NCI-H2171 treated with DMSO at 0.1 percent for 48 hours (cell line): ENCODE measurements at places on chromosomes 1 and 21.

- DNase-seq: peak; percentile 84
Observed at GRCh38 chr1:187051618-187052232, 223.0 kb downstream of the PLA2G4A start.

DNA sequence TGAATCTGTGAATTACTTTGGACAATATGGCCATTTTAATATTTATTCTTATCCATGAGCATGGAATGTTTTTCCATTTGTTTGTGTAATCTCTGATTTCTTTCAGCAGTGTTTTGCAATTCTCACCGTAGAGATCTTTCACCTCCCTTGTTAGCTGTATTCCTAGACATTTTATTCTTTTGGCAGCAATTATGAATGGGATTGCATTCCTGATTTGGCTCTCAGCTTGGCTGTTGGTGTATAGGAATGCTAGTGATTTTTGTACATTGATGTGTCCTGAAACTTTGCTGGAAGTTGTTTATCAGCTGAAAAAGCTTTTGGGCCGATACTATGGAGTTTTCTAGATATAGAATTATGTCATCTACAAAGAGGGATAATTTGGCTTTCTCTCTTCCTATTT is 44.2 kb upstream of the NEGR1 start:
- no peak for DNase-seq

- DNase-seq: no peak
Observed at GRCh38 chr1:47725511-47725991, 271.6 kb downstream of the TRABD2B start.

DNA sequence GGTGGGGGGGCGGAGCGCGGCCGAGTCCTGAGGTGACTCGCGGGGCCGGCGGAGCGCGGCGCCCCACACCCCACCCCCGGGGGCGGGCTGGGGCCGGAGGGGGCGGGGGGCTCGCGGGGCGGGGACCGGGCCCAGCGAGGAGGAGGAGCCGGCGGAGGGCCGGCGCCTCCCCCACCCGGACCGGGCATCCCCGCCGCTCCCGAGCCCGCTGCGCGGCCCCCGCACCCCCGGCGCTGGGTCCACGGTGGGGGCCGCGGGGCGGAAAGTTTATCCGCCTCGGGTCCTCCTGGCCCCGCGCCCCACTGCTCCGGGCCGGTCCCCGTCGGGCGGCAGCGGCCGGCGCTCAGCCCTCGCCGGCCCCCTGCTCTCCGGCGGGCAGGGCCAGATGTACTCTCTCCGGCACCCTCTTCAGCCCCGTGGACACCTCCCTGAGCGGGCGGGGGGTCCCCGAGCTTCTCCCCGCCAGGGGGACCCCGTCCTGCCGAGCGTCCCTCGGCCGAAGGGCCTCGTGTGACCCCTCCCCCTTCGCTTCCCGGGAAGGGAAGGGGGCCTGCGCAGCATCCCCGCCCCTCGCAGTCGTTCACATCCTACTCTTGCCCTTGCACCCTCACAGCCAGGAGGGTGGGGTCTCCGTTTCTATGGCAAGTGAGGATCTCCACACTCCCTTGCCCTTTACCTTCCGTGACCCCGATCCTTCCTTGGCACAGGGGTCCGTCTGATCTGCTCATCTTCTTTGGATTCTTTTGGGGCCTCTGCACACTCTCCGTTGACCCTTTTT is 663 bp downstream of the CAMTA1 start:
- no peak for DNase-seq

DNA sequence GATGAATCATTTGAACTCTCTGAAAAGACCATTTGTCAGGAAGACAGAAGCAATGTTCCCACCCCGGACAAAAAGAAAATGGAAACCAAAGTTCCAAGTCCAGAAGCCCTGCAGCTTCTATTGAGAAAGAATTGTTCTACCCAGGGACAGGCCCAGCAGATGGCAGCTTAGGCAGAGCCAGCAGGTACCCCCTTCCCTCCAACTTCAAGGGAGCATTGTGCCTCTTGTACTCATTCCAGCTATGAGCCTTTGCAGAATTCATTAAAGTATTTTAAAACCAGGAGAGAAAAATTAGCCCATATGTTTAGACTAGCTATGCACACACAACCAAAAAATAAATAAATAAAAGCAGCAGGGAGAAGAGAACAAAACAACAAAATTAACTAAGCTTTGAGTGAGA is 85.2 kb upstream of the KCND3 start:
- DNase-seq: no peak

DNA sequence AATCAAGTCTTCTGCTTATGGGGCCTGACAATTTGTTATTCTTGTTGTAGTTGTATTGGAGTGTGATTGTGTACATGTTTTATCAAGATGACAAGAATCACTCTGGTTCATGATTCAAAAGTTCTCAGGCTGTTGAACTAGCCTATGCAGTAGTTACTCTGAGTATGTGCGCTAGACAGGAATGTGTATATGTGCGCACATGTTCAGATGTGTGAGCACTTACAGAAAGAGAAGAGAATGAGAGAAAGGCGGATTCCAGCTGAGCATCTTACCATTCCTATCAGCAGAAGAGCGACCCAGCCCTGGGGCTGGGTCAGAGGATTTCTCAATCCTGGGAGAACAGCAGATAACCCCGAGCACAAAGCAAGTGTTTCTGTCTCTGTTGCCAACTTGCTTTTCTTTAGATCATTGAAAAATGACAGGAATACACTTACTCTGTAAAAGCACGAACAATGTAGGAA is 110.8 kb upstream of the HOOK1 start:
- no peak for DNase-seq

DNA sequence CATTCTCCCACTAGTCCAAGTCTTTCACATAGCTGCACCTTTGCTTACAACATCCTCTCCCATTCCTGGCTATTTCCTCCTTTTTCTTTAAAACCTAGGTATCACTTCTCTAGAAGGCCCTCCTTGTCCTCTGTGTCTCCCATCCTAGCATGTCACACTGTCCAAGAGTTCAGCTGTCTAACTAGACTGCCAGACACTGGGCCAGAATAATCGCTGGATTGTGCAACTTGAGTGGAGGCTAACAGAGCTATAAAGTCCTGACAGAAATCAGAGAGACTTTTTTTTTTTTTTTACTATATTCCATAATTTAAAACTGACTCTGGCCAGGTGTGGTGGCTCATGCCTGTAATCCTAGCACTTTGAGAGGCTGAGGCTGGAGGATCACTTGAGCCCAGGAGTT is 4.2 kb upstream of the ANGPTL7 start:
- DNase-seq: no peak

- no peak for DNase-seq
Observed at GRCh38 chr1:176110203-176110602, 96.9 kb downstream of the COP1 start.

DNA sequence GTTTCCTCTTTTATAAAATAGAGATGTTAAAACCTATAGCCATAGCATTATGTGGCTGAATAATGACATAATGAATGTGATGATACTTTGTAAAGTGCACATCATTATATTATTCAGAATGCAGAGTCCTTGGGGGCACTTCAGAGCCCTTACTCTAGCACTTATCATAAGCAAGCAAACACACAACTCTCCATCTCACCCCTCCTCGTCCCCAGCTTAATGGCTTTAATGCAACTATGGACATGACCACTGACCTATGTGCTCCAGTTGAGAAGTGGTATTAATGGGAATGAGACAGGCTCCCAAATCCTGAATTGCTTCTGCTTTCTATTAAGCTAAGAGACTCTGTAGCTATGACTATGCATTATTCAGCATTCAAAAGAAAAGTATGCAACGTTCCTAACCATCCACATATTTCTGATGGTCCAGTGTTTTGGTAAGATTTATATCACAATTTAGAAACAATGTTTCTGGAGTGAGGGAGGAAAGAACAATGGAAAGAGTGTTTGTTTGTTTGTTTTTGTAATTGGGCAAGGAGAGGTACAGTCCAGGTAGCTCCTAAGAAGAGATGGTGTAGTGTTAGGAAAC is 194.0 kb upstream of the PLXNA2 start:
- DNase-seq: no peak

GRCh38 chr1:3180915-3181314 is 111.9 kb downstream of the PRDM16 start:
- DNase-seq: no peak

GRCh38 chr1:194353121-194353520 is 1166.7 kb upstream of the B3GALT2 start:
- DNase-seq: no peak

DNA sequence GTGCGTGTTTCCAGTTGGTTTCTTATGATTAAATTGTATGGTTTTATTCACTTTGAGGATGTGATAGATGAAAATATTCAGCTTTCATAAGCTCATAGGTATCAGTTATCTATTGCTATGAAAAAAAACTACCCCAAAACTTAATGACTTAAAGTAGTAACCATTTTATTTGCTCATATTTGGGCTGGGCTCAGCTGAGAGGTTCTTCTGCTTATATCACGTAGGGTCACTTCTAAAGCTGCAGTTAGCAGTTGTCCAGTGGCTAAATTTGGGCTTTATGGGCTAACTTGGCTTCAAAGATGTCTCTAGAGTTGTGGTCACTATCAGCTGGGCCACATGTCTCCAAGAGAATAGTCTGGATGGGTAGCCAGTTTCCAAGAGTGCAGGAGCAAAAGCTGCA is 206.4 kb upstream of the LYPLAL1 start:
- DNase-seq: no peak

DNA sequence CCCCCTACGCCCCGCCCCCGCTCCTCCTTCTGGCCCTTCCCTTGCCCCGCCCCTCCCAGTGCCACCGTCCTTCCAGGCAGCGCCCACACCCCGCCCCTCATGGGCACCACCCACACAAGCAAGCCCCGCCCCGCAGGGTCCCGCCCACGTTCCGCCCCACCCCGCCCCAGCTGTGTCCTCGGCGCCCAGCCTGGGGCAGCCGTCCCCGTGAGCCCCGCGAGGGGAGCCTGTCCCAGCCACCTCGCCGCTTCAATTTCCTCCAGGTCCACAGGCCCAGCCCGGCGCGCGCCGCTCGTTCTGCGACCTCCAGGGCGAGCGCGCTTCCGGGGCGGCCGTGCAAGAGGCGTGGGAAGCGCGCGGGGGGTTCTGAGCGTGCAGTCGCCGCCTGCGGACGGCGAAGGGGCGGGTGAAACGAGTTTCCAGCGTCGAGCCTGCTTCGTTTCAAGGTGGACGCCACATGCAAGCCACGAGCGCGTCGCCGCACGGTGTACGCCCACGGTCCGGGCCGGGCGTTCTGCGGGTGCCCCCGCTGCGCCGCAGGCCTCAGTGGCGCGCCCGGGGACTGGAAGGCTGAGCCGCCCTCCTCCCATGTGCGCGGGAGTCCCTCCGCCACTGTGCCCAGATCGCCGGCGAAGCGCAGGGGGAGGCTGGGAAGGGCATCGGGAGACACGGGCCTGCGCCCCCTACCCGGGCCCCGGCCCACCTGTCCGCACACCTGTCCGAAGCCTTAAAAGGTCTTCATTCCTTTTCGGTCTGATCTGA is 10.8 kb upstream of the FAAP20 start:
- DNase-seq: peak; percentile 71

- peak; percentile 53 for DNase-seq
Observed at GRCh38 chr21:37338671-37339551, 27.7 kb upstream of the DYRK1A start.

GRCh38 chr1:211753649-211754251 is 76.8 kb downstream of the LPGAT1 start:
- DNase-seq: no peak

DNA sequence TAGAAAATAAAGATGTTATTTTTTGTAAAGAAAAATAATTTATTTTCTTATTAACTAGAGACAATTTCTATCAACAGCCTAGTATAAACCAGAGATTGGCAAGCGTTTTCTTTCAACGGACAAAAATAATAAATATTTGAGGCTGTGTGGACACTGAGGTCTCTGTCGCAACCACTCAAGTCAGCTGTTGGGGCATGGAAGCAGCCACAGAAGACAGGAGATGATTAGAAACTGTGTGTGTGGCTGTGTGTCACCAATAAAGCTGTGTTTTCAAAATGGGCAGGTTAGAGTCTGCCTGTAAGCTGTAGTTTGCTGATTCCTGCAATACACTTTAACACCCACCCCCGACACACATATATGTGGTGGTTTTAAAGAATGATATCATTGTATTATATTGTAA is 200.6 kb upstream of the HMCN1 start:
- no peak for DNase-seq

DNA sequence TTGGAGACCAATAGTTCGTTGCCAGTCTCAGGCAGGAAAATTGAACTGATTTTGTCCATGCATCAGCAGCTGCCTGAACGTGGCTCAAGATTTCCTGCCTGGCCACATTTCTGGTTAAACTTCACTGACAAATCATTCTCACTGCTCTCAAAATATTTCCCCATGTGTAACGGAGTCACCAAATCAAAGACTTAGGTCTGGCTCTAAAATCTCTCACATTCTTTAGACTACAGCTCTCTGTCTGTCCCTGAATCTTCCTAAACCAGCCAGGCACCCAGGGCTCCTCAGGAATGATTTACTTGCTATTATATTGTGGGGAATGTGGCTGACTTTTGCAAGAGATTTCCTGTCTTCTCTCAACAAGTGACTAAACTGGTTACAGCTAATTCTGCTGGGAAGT is 49.2 kb upstream of the GJA8 start:
- DNase-seq: no peak
